GM12891 (cell line): ENCODE measurements at places on chromosomes 4 and X.

DNA sequence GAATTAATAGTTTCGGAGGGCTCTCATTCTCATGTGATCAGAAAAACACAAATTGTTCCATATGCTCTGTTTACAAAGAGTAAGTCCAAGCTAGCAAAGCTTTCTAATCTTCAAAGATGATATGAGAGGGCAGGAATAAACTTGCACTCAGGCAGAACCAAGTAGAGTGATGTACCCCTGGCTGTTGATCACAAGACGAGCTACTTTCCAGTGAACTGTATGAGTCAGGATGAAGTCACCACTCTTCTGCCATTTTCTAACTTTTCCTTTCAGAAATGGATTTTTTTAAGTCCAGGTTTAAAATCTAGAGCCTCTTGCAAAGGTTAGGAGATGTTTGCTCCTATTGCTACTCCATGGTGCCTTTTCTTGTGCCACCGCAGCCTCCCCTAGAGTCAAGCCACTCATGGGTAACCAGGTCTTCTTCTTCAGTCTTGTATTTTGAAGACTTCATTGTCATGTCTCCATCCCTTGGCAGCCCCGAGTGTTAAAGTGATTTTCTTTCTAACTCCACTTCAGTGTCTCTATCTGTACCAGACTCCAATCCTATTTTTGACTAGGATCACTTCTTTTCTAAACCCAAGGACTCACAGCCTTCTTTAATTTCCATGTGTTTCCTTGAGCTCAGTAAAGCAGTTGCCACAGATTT, 171.9 kb upstream of the GALNT7 start:
- no peak for DNase-seq

DNA sequence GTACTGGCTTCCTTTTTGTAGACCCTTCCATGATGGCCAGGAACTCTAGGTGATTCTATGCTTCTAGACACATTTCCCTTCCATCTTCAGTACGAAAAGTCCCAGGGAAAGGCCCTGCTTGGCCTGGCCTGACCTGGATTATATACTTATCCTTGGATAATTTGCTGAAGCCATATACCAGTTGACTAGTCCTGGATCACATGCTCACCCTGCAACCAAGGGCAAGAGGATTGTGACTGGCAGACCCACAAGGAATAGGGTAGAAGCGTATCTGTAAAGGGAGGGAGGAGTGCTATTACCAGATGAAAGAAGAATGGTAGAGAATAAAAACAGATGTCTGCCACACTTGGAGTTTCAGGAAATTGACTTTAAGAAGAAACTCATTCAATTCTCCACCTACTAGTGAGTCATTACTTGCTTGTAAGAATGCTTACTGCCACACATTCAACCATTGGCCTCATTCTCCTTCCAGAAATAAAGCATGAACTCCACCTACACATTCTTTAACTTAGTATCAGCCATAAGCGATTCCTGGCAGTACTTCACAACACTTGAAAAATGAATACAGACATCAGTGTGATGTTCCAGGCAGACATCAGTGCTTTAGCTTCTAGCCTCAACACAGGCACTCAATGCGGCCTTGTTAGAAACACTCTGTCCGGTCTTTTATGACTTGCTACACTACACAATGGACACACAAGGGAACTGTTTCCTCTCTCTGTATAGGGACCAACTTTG, 141.8 kb downstream of the CBR4 start:
- DNase-seq = no peak

DNA sequence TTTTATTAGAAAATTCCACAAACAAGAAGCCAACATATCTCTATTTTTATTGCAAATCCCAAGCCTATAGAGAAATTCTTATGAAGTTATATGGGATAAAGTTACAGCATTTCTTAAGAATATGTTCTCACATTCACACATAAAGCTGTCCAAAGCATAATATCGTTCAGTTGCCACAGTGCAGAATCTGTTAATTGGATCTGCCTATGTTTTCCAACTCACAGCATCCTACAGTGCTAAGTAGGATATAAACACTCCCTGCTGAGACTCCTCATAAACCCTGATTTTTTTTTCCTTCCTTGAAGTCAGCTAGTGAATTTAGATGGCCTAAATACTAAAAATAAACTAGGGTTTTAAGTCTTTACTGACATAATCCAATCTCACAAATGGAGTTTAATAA, 307.9 kb downstream of the PDGFC start:
- no peak for DNase-seq

GRCh38 chr4:6491235-6491634, 18.8 kb upstream of the PPP2R2C start:
- no peak for DNase-seq

- no peak for DNase-seq
Measured at GRCh38 chr4:78650106-78651024, 98.8 kb downstream of the ANXA3 start.

DNA sequence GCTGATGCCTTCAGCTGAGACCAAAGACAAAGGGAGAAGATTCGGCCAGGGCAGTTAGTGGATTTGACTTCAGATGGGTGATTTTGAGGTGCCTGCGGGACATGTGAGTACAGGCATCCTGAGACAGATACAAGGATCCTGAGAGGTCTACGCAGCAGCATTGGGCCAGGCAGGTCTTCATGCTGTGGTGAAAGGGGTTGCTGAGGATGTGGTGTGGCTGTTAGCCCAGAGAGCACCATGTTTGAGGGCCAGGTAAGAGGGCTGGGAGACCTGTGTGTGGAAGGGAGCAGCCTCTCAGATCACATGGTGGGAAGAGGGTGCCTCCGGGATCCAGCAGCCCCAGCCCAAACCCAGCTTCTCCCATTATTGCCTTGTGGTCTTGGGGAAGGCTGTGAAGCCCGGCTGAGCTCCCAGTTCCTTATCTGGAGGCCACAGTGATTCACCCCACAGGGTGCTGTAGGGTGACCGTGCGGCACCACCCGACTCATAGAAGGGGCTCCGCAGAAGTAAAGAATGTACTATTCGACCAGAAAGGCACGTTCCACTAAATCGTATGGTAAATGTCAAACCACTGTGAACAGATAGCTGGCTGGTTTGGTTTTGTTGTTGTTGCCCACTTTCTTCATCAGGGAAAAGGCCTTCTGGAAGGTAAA, 27.7 kb upstream of the TADA2B start:
- no peak for DNase-seq

GRCh38 chr4:577499-578450, 1.7 kb upstream of the TMEM271 start:
- no peak for DNase-seq

GRCh38 chr4:98542011-98542410, 116.4 kb downstream of the TSPAN5 start:
- no peak for DNase-seq

DNA sequence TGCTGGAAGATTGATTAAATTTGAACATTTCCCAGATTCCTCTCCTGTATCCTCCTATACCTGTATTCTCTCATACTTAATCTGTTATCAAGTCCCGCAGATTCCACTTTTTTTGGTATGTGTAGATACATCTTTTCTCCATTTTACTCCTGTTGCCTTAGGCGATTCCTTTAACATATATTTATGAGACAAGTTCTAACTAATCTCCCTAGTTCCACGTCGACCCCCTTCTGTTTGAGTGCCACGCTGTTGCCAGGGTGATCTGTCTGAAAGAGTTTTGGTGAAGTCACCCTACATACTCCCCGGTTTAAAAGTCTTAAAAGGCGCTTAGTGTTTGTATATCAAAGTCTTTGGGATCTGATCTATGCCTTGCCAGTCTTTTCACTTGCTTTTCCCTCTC, 2.4 kb downstream of the HNRNPH2 start:
- no peak for DNase-seq

- no peak for DNase-seq
Measured at GRCh38 chr4:148845609-148846008, 403.4 kb upstream of the NR3C2 start.

DNA sequence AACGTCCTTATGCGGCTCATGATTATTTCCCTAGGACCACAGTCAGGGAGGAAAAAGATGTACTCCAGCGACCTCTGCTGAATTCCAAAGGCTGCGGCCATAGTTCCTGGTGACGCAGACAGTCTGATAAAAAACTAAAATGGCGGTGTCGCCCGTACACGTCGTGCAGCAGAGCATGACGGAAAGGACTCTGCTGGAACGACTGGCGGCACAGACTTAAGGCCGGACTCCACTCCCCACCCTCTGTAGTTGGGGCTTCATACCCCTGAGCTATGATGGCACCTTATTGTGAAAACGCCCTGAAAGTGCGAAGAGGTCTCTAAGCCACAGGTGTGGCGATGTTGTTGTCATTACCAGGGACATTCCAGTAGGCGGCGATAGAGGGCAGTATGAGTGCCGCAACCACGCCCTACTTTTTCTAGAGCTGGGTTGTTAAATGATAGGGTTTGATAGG, 90.0 kb upstream of the EDA2R start:
- DNase-seq = no peak

GRCh38 chrX:40174854-40175510, 77.2 kb upstream of the BCOR start:
- no peak for DNase-seq

- DNase-seq = peak; percentile 11
Measured at GRCh38 chr4:174591243-174592021, 69.1 kb upstream of the HPGD start.

DNA sequence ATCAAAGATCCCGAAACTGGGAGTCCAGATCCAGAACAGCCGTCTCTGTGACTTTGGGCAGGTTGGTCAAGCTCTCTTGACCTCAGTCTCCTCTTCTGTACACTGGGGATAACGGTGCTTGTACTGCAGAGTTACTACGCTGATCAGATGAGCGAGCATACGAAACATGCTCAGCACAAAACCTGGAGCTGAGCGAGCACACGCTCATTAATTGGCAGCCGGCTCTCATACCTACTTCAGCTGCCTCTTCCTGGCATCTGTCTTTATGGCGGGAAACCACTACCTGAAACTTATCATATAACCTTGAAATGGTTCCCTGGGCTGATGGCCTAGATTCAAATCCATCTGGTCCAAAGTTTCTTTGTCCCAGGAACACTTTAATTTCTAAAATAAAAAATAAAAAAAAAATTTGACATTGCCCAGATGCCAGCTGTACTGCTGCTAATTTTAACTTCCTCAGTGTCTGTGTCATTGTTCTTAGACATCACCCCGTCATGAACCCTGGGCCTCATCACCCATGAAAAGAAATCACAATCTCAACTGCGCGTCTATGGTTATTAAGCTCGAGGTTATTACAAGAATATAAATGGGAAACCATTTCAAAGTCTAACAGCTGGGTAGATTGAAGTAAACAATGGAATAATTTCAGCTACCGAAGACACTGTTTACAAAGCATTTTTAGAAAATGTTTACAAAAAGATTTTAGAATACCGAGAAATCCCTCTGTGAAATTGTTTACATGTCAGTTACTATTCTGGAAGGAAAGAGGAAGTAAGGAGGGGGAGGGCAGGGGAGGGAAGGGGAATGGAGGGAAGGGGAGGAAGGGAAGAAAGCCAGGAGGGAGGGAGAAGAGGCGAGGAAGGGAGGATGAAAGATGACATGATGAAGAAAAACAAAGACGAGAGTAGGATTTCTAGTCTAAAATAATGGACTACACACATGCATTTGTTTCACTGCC, 49.0 kb downstream of the CRMP1 start:
- DNase-seq = no peak

GRCh38 chrX:65740909-65741308, 73.5 kb downstream of the MSN start:
- DNase-seq = no peak

DNA sequence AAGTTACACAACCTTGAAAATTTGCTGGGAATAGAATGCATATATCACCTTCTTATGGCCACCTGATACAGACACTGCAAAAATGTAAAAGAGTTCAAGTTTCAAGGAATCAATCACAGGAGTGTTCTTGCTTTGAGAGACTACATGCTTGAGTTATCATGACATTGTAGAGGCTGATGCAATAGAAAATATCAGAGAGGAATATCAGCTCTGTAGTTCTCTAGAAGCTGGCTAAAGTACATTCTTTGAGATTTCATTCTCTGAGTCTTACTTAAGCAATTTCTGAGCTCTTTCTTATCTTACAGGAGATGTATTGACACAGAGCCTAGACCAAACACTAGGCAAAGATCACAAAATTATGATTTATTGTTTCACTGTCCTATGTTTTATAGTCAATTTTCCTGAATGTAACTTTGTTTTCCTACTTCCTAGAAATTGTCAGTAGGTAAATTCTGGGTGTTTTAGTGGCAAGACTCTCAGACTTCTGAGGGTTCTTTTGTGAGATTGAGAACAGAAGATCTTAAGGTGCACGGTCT, 152.1 kb upstream of the HPGD start:
- DNase-seq = no peak

GRCh38 chr4:173642509-173642908, 112.5 kb upstream of the HAND2 start:
- no peak for DNase-seq

GRCh38 chr4:2794486-2795299, 1.8 kb downstream of the SH3BP2 start:
- no peak for DNase-seq

DNA sequence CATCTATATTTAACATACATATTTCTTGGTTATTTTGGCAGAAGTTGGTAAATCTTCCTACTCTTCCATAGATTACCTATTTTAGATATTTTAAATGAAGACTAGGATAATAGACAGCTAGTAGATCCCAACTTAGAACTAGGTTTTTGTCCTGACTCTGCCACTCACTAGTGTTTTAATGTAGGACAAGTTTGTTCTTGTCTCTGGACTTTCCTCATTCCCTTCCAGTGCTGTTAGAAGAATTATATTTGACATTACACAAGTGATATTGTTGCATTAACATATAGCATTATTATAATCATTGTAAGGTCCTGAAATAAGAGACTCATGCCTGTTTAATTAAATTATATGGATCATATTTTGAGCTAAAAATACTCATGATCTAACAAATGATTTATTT, 24.1 kb upstream of the ALB start:
- no peak for DNase-seq

DNA sequence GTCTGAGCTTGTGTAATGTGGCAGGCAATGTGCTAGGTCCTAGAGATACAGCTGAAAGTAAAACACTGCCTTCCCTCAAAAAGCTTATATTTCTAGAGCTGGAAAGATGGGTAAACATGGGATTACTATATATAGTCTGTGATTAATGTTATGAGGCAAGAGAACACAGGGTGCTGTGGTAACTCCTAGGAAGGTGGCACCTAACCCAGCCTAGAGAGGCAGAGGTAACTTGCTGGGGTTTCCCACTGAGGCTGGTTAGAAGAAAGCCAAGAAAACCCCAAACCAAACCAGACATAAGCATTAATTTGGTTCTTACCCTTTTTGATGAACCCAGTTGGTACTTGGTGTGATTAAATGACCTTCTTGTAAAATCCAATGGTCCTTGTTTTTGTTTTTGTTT, 315.0 kb downstream of the PPP1R2C start:
- DNase-seq = no peak
